ENCODE measurements at places on chromosomes 4 and X.

DNA sequence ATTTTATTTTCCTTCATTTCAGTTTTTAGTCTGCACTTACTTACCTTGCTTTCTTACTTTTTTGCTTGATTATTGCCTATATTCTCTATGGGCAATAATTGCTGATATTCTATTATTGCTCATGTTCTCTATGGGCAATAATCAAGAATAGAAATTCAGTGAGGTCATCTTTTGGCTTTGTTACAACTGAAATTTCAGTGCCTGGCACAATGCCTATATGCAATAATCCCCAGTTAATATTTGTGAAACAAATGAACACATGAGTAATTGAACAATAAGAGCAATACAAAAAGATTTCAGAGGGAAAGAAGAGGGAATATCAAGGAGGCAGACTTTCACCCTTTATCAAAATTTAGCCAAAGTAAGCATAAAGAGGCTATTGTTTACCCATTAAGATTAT lies 48.6 kb upstream of the ARSJ start:
- no peak for DNase-seq

DNA sequence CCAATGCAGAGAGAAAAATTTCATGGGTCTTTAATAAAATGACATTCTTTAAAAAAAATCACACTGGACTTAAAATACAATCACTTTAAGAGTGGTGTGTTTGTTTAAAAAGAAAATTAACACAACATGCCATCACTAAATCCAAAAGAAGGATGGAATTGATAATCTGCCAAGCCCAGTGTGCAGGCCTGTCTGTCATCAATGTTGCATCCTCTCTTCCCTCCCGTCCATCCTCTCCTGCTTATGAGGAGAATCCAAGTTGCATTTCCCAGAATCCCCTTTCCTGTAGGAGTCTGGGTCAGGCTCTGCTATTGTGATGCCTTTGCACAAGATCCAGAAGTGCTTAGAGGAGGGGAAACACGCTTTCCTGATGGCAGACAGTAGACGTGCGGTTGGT lies 169.4 kb downstream of the MID1 start:
- DNase-seq: no peak

DNA sequence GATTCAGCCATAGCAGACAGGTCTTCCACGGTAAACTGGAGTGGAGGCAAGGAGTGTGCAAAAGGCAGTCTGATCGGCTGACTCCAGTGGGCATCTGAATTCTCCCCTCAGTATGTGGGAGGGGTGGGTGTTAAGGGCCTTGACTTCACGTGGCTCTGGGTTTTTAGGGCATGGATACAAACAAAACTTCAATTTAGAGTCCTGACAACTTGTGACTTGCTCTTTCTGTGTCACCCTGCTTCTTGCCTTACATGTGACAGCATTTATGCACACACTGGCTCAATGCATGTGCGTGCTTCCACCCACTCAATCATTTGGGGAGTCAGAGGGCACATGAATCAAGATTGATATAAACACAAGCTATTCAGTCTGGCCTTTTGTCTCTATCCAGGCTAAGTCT lies 17.5 kb downstream of the PLP1 start:
- DNase-seq: no peak

GRCh38 chrX:23341452-23341851 lies 6.8 kb downstream of the PTCHD1 start:
- no peak for DNase-seq

GRCh38 chr4:86333236-86333635 lies 26.6 kb downstream of the MAPK10 start:
- DNase-seq: no peak

Measured in stimulated activated naive CD8-positive, alpha-beta T cell treated with anti-CD3 and anti-CD28 coated beads, Interleukin-15, Interleukin-2, amounts not matched to agents 100 U/mL and 50 U/mL, for 24 hours (primary cell).